ENCODE measurements at places on chromosomes 7 and 10.
A peak's percentile ranks its signal among the peaks of the same experiment; 100 is the strongest.

DNA sequence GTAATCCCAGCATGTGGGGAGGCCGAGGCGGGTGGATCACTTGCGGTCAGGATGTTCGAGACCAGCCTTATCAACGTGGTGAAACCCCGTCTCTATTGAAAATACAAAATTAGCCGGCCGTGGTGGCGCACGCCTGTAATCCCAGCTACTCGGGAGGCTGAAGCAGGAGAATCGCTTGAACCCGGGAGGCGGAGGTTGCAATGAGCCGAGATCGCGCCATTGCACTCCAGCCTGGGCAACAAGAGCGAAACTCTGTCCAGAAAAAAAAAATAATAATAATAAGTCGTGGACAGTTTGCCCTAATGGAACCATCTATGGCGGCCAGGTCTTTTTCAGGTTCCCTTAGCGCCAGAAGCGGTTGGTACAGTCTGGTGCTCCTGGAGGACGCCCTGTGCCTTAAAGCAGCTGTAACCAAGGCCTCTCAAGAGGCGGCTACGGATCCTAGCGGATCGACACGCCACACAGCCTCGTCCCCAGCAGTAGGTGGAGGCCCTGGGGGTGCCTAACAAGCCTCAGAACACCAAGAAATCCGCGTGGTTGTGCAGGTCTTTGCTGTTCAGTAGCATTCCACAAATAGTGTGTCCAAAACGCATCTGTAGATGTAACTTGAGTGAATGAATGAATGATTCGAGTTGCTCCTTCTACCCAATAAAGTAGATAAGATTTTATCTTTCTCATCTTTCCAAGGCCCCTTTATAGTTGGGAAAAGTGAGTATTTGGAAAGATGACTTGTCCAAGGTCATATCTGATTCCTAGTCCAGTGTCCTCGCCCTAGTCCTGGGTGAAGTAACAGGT lies 982 bp downstream of the PGAM1 start:
- peaks cover 16% of the 10 kb centered on the region for H3K36me3 ChIP-seq
- no peaks in the 10 kb centered on the region for H3K27me3 ChIP-seq
- no peak for DNase-seq
- H3K4me1 ChIP-seq, result peaks cover 42% of the 10 kb centered on the region
- H3K4me3 ChIP-seq, result peak overlapping the region; percentile 70

- DNase-seq, result no peak
- no peaks in the 10 kb centered on the region for H3K4me1 ChIP-seq
- H3K27me3 ChIP-seq, result no peaks in the 10 kb centered on the region
- H3K27ac ChIP-seq, result no peak overlapping the region
- no peak overlapping the region for H3K4me3 ChIP-seq
- H3K36me3 ChIP-seq, result no peaks in the 10 kb centered on the region
Observed at GRCh38 chr10:4595719-4596319, 230.2 kb upstream of the AKR1E2 start.

DNA sequence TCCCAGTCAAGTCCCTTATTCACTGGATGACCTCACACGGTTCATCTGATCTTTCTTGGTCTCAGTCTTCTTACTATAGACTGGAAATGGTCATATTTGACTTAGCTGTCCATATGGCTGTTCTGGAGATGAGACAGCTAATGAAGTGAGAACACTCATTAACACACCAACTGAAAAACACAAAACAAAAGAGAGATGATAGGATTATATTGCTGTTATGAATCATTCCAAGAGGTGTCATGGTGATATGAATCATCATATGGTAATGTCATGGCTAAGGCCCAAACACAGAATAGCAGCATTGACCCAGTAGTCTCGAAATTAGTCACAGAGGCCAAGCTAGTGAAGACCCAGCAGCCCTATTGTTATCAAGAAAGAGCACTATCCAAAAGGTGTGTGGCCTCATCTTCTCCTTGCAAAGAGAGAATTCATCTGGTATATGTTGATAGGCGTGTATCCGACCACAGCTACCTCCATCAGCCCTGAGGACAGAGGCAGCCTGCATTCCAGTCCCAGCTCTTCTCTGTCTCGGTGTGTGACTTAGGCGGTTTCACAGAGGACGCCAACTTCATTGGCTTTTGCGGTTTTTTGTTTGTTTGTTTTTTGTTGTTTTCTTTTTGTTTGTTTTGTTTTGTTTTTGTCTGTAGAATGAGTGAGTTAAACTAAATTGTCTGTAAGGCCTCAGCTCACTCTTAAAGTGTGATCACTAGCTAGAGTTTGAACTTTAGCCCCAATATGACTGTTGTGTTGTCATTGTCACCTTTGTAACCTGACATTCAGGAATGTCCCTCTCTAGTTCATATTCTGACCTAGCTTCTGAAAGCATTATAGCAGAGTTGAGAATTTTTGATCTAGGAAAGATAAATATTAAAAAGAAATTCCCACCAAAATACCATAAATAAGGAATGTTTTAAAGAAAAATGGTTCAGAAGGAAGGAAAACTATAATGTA lies 97.4 kb upstream of the PDCD4 start:
- no peak for DNase-seq
- H3K27me3 ChIP-seq, result no peaks in the 10 kb centered on the region
- no peak overlapping the region for H3K27ac ChIP-seq
- no peak overlapping the region for H3K4me3 ChIP-seq

DNA sequence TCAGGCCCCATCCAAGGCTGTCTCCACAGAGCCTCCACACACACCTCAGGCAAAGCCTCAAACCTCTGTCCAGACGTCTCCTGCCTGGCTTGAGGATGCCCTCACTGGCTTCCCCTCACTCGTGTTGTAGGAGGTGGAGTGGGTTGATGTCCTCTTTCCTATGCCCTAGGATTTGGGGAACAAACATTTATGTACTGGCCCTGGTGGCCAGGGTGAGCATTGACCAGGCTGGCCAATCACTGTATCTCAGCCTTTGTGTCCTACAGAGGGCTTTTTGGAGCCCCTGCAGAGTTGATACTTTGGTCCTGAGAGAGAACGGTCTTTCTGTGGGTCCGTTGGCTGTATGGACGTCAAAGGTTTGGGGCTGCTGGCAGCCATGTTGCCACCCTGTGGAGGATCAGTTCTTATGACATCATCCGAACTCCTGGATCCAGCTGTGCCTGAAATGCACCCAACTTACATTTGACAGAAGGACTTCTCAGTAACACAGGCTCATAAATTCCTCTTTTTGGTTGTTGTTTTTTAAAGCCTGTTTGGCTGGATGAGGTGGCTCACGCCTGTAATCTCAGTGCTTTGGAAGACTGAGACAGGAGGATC lies 2.3 kb upstream of the GRID2IP start:
- no peaks in the 10 kb centered on the region for H3K27me3 ChIP-seq
- no peak for DNase-seq
- H3K27ac ChIP-seq, result no peak overlapping the region
- no peaks in the 10 kb centered on the region for H3K36me3 ChIP-seq

GRCh38 chr10:75430000-75430763 lies 1.2 kb upstream of the LRMDA start:
- H3K4me3 ChIP-seq, result no peak overlapping the region
- no peaks in the 10 kb centered on the region for H3K4me1 ChIP-seq
- no peaks in the 10 kb centered on the region for H3K27me3 ChIP-seq
- DNase-seq, result no peak
- no peak overlapping the region for H3K27ac ChIP-seq
- H3K36me3 ChIP-seq, result no peaks in the 10 kb centered on the region

DNA sequence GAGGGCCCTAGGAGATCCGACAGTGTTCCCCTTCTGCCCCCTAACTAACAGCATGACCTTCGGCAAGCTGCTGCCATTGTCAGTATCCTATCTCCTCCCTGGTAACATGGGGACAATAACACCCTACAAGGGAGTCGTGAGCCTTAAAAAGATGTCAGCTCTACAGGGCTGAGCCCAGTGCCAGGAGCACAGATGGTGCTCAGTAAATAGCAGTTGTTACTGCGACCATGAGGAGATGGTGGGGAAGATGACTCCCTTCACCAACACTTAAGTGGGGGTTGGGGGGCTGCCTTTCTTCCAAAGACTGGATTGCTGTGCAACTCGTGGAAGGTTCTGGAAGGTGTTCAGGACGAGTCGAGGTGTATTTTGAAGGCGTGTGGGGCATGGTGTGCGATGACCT lies 29.5 kb upstream of the C10orf120 start:
- DNase-seq, result no peak
- no peaks in the 10 kb centered on the region for H3K4me1 ChIP-seq
- no peaks in the 10 kb centered on the region for H3K27me3 ChIP-seq
- no peak overlapping the region for H3K27ac ChIP-seq
- H3K4me3 ChIP-seq, result no peak overlapping the region
- no peaks in the 10 kb centered on the region for H3K36me3 ChIP-seq

GRCh38 chr7:140222814-140223213 lies 46.0 kb upstream of the KDM7A start:
- H3K4me1 ChIP-seq, result peaks cover 40% of the 10 kb centered on the region
- no peaks in the 10 kb centered on the region for H3K36me3 ChIP-seq
- no peak overlapping the region for H3K27ac ChIP-seq
- no peak overlapping the region for H3K4me3 ChIP-seq

DNA sequence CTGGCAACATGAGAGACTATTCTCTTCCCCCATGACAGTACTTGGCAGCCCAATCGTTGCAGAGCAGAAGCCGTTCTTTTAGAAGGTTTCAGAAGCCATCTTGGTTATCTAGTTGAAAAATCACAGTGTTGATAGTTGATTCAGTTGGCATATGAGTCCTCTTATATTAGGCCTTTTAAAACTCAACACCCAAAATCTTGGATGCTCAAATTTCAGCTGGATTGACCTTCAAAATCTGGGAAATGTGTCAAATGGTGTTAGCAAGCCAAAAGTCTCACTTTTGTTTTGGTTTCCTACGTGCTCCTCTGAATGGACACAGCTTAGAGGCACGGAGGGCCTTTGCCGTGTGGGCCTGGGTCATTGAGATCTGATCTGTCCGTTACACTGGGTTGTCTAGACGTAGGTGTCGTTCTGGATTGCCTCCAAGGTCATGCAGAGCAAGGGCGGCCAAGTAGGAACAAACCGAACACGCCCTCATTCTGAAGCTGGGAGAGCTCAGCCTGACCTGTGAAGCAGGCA lies 59.3 kb upstream of the BMPER start:
- no peak for DNase-seq
- no peak overlapping the region for H3K27ac ChIP-seq
- H3K4me1 ChIP-seq, result no peaks in the 10 kb centered on the region
- H3K36me3 ChIP-seq, result no peaks in the 10 kb centered on the region
- no peaks in the 10 kb centered on the region for H3K27me3 ChIP-seq

- H3K27me3 ChIP-seq, result no peaks in the 10 kb centered on the region
- no peak overlapping the region for H3K27ac ChIP-seq
- no peaks in the 10 kb centered on the region for H3K4me1 ChIP-seq
- H3K36me3 ChIP-seq, result no peaks in the 10 kb centered on the region
- no peak for DNase-seq
Observed at GRCh38 chr10:8114741-8115617, 60.5 kb downstream of the GATA3 start.

DNA sequence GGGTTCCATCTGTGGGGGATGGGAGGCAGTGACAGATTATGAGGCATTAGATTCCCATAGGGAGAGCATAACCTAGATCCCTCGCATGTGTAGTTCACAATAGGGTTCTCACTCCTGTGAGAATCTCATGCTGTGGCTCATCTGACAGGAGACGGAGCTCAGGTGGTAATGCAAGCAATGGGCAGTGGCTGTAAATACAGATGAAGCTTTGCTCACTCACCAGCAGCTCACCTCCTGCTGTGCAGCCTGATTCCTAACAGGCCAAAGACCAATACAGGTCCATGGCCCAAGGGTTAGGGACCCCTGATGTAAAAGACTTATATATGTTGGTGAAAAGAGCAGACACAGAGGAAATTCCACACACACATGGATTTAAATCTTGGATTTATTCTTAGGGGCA lies 370.2 kb downstream of the NRG3 start:
- H3K27ac ChIP-seq, result no peak overlapping the region
- H3K36me3 ChIP-seq, result no peaks in the 10 kb centered on the region
- no peak overlapping the region for H3K4me3 ChIP-seq
- no peaks in the 10 kb centered on the region for H3K27me3 ChIP-seq
- DNase-seq, result no peak

DNA sequence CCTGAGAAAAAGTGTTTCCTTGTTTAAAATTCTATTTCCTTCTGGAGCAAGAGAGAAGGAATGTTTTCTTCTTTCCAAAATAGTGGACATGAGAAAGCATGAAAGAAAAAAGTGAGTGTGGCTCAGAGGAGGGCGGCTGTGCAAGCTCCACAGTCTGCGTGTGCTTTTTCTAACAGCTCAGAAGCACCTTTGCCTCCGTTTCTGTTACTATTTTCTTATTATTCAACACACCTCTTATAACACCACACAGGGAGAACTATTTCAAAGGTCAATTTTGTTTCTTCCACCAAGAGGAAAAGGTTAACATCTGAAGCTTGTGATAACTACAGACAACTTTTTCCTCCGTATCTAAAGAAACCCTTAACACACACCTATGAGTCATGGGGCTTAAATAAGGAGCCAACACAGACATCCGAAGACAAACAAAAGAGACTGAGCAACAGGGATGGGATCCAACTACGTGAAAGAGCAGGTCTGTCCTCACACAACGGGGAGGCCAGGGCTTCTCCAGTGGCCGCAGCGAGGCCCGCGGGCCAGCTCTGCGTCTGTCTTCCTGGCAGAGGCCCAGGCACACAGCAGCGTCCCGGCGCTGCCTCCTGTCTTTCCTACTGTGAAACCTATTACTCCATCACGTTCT lies 36.2 kb upstream of the NCAPG2 start:
- H3K4me1 ChIP-seq, result no peaks in the 10 kb centered on the region
- no peaks in the 10 kb centered on the region for H3K27me3 ChIP-seq
- peaks cover 72% of the 10 kb centered on the region for H3K36me3 ChIP-seq
- no peak overlapping the region for H3K4me3 ChIP-seq

- H3K27me3 ChIP-seq, result no peaks in the 10 kb centered on the region
- peaks cover 3% of the 10 kb centered on the region for H3K4me1 ChIP-seq
- H3K36me3 ChIP-seq, result no peaks in the 10 kb centered on the region
- H3K4me3 ChIP-seq, result no peak overlapping the region
Observed at GRCh38 chr10:113879691-113880090, 25.2 kb downstream of the NHLRC2 start.

DNA sequence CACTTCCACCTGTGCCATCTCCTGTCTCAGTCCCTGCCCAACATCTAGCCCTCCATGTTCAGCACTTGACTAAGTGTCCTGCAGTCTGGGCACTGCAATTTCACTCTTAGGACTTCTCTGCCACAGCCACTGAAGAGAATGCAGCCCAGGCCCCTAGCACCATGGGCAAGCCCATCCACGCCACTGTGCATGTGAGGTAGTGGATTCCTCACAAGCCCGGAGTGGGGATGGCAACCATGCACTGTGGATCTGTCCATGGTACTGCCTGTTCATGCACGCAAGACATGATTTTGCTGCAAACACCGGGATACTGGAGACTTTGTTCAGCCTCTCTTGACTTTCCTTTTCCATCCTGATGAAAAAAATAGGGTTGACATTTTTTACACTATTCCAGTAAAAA lies 12.3 kb downstream of the DDC start:
- H3K27ac ChIP-seq, result no peak overlapping the region
- H3K27me3 ChIP-seq, result no peaks in the 10 kb centered on the region
- DNase-seq, result no peak
- H3K4me3 ChIP-seq, result no peak overlapping the region

- H3K4me3 ChIP-seq, result no peak overlapping the region
- no peaks in the 10 kb centered on the region for H3K4me1 ChIP-seq
- no peaks in the 10 kb centered on the region for H3K36me3 ChIP-seq
- peaks cover 2% of the 10 kb centered on the region for H3K27me3 ChIP-seq
- DNase-seq, result no peak
- no peak overlapping the region for H3K27ac ChIP-seq
Observed at GRCh38 chr10:10584161-10584560, 433.5 kb upstream of the CELF2 start.
